ENCODE measurements at places on chromosomes 3 and 15.

- no peak for DNase-seq
Observed at GRCh38 chr15:25631971-25632370, 193.1 kb upstream of the UBE3A start.

GRCh38 chr3:114119776-114120175 is 59.1 kb downstream of the DRD3 start:
- no peak for DNase-seq

DNA sequence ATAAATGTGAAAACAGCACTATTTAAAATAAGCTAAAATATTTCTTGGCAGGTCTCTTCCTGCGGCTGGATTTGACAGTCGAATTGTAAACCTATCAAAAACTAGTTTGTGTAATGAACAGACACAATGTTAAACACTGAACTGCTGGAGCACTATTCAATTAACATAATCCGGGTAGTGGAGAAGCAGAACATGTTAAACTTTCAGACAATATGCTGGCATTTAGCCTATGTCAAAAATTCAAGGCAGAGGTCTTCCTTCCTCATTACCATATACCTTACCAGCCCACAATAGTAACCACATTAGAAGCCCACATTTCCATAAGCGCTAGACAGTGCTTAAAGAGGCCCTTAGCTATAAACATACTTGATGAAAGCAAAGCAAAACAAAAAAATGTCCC is 1042.9 kb downstream of the ROBO1 start:
- DNase-seq = no peak

GRCh38 chr3:85706130-85706529 is 747.3 kb downstream of the CADM2 start:
- DNase-seq = no peak

- DNase-seq = no peak
Observed at GRCh38 chr3:170766253-170766652, 103.7 kb downstream of the RPL22L1 start.

DNA sequence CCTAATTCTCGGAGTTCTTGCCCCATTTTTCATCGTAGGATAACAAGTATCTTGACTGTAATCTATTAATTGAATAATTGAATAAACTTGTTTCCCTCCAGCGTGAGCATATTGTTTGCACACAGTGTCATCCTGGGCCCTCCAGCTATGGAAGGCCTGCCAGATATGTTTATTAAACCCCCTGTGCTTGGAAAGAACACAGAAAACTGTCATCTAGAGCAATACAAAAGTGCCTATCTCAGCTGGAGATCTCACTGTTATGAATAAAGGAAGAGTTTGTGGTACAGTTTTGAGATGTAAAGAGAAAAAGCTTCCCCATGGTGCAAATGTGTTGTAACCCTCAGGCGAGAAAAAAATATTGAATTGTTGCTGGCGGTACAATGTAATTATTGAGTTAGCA is 405.9 kb downstream of the SOX2 start:
- DNase-seq = no peak

- no peak for DNase-seq
Observed at GRCh38 chr15:41285285-41285684, 47.1 kb downstream of the OIP5 start.

DNA sequence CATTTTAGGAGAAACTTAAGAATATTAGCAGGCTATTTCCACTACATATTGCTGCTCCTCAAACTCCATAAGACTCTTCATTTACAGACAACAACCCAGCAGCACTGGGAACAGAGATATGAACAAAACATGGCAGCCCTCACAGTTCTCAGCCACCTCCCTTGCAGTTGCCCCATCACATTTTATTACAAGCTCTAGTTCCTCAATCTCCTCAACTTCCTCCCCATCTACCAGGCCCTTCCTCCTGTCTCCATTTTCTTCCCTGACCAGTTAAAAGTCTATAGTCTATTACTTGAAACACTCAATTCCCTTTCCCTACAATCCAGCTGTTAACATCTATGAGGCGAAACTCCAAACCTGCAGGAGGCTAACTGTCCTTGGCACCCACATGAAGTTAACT is 412.5 kb downstream of the TBC1D5 start:
- no peak for DNase-seq

GRCh38 chr3:77236118-77236517 is 196.2 kb downstream of the ROBO2 start:
- DNase-seq = no peak

DNA sequence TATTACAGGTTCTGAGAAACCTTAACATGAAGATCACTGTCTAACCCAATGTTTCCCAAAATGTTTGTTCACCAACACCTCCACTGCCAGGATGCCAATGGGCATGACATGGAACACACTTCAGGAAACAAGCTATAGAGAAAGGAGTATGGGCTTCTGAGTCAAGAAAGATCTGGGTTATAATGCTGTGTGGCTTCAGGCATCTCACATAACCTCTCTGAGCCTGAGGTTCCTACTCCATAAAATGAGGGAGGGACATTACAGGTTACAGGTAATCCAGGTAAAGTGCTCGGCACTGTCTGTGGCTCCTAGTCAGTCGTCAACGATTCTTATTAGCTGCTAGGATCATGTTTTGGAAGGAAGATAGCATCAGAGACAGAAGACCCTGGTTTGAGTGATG is 126.4 kb upstream of the SMAD3 start:
- DNase-seq = no peak

DNA sequence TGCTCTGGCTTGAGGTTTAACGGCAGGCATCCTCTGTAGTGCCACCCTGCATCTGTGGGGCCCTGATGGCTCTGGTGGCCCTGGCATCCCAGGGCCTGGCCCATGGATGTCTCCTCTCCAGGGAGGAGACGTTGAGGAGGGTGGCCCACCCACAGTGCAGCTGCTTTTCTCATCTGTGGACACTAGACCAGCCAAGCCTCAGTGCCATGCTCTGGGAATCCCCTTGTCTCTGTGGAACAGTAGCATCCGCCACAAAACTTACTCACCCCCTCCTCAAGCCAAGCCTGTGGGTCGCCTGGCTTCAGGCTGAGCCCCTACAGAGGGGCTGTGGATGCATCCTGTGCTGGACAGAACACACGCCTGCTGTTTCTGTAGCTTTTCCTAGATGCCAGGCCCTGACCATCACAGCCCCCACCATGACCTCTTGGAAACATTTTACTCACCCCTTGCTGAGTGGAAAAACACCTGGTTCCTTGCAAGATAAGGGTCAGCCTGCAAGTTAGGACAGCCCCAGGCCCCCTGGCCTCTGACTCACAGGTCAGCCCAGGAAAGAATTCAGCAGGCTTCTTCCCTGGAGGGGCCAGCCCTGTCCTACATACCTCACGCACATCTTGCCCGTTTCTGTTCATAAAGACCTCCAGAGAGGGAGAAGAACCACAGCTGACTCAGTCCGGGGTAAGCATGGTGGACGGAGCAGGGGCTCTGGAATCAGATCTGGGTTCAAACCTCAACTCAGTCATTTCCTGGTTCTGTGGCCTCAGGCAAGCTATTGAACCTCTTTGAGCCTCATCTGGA is 19.0 kb downstream of the PAK6 start:
- no peak for DNase-seq

GRCh38 chr3:12705981-12706380 is 42.1 kb upstream of the RAF1 start:
- DNase-seq = no peak

DNA sequence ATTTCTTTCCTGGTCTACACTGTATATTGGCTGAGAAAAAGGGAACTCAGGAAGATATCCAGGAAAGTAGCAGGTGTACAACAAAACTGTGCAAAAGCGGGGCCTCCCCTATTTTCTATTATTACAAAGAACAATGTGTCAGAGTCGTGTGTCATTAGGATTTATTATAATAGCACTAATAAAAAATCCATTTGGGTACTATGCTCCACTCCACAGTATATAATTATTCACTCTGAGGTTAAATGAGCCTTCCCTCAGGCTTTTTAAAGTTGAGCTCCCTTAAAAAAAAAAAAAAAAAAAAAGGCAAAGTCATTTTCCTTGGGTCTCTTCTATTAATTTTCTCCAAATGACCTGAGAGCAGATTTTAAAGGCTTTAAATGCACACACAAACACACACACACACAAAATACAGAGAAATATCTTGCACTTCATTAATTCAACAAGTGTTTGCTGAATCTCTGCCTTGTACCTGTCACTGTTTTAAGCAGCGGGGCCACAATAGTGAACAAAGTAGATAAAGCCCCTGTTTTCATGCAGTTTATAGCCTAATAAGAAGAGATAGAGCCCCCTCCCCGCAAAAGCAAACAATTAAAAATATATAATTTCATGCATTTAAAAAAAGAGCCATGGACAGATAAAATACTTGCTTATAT is 1.3 kb upstream of the DPP8 start:
- no peak for DNase-seq

- no peak for DNase-seq
Observed at GRCh38 chr15:100018191-100018590, 285.0 kb upstream of the LYSMD4 start.

DNA sequence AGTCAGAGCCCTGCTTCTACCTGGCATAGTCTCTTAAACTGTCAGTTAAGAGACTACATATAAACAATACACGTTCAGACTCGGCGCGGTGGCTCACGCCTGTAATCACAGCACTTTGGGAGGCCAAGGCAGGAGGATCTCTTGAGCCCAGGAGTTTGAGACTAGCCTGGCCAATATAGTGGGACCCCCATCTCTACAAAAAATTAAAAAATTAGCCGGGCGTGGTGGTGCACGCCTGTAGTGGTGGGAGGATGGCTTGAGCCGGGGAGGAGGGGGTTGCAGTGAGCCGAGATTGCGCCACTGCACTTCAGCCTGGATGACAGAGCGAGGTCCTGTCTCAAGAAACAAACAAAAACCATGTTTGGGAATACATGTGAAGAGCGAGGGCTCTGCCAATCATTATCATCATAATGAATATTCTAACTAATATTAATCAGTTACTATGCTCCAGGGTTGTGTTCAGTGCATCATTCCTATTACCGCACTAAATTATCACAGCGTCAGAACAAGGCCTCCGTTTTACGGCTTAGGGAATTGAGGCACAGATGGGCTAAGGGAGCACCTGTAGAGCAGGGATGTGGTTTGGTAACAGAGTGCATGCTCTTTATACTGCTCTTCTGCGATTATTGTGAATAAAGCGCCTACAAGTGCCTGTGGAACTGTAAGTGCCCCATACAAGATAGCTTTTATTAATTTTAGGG is 844 bp upstream of the UQCC5 start:
- DNase-seq = no peak

GRCh38 chr3:133833267-133833666 is 27.7 kb downstream of the SRPRB start:
- no peak for DNase-seq
